ENCODE measurements at places on chromosomes 6 and 20.

- DNase-seq, result no peak
Observed at GRCh38 chr6:28980852-28981430, 24.2 kb downstream of the ZNF311 start.

DNA sequence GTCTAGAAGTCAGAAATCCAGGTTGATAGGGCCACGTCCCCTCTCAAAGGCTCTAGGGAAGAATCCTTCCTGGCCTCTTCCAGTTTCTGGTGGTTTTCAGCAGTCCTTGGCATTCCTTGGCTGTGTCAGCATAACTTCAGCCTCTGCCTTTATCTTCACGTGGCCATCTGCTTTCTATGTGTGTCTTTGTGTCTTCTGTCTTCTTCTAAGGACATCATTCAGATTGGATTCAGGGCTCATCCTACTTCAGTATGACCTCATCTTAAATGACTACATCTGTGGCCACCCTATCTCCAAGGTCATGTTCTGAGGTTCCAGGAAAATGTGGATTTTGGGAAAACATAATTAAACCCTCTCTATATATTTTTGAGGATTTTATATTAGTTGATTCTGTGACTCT lies 23.0 kb downstream of the C6orf89 start:
- no peak for DNase-seq

DNA sequence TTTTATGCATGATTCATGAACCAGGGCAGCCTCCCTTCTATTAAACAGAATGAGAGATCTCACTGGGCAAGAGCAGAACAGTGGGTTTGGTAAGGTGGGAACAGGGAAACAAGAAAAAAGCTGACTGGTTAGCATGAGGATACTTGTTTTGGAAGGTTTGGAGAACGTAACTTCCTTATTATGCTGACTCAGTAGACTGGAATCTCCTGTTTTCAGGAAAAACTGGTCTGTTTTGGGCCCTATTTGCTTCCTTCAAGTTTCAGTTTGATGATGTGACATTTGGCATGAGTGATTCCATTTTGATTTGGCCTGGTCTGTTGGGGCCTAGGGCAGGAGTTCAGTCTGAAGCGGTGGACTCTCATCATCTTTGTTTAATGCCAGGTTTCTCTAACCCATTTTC lies 172.0 kb downstream of the MYLK4 start:
- DNase-seq, result no peak

DNA sequence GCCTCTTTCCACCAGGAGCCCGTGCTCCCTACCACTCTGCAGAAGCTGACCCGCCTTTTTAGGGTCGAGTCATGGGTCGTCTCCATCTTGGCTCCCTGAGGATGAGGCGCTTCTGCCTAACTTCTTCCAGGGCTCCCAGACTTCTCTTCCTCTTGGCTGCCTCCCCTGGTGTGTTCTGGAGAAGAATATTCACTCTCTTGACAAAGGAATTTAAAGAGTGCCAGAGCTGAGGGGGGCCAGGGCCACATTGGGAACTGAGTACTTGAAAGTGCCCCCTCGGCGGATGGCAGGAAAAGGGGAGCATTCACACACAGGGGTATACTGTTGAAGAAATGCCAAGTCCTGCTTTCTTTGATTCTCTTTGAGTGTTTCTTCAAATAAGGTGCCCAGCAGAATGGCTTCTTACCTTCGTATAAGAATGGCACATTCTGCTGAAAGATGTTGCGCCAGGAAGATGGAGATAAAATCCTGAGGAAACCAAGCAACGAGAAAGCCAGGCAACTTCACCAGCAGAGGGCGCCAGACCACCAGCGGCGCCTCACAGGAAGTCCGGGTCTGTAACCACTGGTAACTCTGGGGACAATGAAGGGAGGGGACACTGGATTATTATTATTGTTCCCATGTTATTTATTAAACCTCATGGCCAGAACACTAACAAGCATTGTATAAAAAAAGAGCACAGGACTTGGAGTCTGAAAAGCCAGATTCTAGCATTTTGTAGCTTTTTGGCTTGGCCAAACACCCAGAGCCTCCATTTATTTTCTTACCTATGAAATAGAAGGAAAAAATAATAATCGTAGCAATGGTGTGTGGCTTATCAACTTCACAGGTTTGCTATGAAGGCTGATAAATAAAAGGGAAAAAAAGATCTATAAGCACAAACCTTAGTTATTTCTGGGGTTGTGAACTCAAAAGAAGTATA lies 176.7 kb downstream of the HACE1 start:
- peak; percentile 50 for DNase-seq

DNA sequence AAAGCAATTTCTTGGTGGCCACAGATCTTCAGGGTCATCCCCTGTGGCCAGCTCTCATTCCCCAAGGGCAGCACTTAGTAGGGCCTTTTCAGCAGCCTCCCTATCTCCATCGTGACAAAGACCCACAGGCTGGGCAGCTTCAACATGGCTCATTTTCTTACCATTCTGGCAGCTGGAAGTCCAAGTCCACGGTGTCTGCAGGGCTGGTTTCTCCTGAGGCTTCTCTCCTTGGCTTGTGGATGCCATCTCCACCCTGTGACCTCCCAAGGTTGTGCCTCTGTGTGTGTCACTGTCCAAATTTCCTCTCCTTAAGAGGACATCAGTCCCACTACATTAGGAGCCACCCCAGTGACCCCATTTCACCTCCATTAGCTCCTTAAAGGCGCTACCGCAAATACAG lies 161.7 kb downstream of the CDH4 start:
- DNase-seq, result no peak

GRCh38 chr6:32210191-32210601 lies 13.7 kb downstream of the NOTCH4 start:
- no peak for DNase-seq

- no peak for DNase-seq
Observed at GRCh38 chr6:14241255-14242070, 123.9 kb downstream of the CD83 start.

GRCh38 chr6:126148853-126149252 lies 162.5 kb downstream of the TRMT11 start:
- DNase-seq, result no peak

DNA sequence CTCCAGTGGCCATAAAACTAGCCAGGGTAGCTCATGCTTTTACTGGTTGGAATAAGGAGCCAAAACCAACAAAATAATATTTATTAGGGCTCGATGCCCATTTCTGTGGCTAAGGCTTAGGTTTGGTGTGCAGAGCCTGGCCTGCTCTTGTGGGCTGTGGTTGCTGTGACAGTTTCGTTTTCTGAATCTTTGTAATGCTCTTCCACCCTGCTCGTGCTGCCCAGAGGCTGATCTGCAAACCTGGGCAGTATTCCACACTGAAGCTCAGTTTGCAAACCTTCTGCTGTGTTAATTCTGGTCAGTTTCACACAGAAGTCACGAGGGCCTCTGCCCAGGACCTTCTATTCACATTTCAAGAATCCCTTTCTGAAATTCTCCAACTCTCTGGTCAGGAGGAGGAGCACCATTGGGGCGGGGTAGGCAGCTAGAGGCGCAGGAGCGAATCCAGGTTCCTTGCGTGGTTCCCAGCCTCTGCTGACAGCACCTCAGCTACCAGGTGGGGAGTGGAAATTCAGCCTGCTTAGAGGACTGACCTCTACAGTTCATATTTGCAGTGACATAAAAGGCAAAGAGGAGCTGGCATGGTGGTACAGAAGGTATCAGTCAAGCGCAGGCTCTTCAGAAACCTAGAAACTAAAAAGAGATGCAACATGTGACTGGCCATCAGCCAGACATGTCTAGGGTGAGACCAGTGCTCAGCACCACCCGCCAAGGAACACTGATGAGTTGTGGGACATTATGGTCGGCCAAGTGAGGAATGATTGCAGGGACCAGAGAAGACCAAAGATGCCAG lies 14.3 kb upstream of the C20orf144 start:
- DNase-seq, result no peak

DNA sequence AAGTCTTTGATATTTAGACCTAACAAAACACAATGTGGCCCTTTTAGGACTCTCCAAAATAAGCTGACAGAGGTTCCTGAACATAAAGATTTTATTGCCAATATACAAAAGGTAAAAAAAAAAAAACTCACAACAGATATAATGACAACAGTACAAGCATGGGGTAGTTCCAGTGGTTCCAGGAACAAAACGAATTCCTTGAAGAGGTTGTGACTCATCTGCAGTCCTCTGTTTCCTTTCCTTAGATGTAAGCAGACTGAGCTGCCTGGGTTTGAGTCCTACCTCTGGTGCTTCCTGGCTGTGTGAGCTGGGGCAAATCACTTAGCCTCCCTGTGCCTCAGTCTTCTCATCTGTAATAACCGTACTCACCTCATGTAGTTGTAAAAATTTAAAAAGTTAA lies 13.3 kb upstream of the CTAGE9 start:
- no peak for DNase-seq

GRCh38 chr6:128739112-128739511 lies 143.8 kb upstream of the LAMA2 start:
- DNase-seq, result no peak

GRCh38 chr6:88945415-88946008 lies 17.9 kb downstream of the RNGTT start:
- DNase-seq, result no peak

DNA sequence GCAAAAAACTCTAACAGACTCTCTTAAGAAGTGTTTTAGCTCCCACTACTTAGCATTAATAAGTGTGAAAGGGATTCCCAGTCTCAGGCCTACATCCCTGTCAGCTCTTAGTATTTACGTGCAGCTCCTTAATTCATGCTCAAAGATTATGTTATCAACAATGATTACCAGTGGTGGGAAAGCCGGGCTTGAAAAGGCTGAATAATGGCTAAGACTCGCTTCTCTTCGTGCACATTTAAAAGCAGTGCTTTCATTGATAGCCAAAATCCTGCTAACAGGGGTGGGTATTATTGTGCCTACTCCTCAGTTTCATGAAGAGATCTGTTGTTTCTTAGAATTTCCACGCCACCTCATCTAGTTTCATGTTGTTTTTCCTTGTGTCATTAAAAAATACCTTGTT lies 518.8 kb downstream of the GRIK2 start:
- DNase-seq, result no peak

GRCh38 chr20:49682278-49682677 lies 31.4 kb downstream of the B4GALT5 start:
- no peak for DNase-seq

DNA sequence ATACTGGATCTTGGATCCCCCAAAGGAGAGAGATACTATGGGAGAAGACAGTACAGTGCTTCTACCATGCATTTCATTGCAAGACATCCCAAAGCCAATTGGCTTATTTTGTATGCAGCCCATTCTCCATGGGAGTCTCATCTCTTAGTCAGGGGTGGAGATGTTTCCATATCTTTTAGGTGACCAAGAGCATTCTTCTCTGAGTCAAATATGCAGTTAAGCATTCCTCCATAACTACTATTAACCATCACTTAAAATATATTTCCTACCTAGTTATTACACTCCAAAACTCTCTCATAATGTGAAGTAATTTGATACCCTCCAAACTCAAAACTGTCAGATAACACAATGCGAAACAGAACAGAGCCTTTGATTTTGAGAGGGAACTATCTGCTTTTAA lies 542.6 kb downstream of the HDGFL1 start:
- DNase-seq, result no peak

DNA sequence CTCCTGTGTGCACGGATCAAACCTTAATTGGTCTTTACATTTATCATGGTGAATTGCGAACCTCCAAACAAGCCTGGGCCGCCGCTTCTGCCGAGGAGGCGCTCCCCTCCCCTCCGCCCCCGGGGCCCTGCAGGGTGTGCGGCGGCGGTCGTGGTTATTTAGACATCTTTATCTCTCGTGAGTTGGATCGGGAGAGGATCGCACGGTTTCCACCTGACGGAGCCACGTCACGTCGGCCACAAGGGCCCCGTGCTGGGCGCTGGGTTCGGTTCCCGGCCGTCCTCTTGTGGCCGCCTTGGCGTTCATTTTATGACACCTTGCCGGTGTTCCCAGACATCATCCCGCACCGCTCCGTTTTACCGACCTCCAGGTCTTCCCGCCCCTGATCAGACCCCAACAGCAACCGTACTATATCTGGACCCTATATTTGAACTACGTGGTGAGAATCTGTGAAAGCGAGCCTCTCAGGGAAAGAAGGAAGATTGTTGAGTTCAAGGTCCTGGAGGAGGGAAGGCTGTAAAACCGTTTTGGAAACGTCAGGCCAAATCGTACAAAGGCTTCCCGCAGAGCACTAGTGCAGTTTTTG lies 1.3 kb upstream of the CNR1 start:
- no peak for DNase-seq

- no peak for DNase-seq
Observed at GRCh38 chr6:165453395-165453794, 144.0 kb upstream of the C6orf118 start.

DNA sequence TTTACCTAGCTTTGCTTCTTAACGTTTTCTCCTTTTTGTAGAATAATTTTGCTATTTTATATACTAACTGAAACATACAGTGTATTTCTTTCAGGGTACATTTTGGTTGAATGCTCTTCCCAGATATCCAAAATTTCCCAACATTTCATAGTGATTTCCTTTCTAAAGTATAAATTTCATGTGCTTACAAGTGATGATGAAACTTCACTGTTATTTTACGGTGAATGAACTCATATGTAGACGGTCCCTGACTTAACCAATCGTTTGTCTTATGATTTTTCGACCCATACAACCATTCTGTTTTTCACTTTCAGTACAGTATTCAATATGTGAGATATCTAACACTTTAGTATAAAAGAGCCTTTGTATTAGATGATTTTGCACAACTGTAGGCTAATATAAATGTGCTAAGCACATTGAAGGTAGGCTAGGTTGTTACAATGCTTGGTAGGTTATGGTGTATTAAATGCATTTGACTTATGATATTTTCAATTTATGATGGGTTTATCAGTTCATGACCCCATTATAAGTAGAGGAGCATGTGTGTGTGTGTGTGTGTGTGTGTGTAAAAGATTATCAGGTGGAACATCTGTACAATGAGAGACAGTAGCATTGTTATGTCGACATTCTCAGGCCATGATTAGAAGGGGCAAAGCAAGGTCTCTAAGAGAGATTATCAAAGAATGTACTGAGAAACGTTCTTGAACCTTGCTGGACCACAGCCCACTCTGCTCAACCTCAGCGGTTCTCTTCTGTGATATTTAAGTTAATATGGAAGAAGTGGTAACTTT lies 20.9 kb downstream of the HIVEP1 start:
- no peak for DNase-seq

DNA sequence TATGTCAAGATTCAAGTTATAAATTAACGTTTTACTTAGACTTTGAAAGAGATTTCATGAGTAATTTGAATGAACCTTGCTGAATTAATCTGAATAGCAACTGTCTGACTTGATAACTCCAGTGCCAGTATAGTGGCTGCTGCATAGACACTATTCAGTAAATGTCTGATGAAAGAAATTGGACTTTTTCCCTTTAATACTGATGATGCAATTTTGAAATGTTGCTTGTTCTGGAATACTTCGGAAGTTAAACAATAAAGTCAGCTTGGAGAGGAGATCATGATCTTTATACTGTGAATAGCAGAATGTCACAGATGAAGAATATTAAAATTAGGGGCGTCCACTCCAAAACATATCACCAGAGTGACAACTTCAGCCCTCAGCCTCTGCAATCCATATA lies 3.6 kb upstream of the PGBD1 start:
- DNase-seq, result no peak

DNA sequence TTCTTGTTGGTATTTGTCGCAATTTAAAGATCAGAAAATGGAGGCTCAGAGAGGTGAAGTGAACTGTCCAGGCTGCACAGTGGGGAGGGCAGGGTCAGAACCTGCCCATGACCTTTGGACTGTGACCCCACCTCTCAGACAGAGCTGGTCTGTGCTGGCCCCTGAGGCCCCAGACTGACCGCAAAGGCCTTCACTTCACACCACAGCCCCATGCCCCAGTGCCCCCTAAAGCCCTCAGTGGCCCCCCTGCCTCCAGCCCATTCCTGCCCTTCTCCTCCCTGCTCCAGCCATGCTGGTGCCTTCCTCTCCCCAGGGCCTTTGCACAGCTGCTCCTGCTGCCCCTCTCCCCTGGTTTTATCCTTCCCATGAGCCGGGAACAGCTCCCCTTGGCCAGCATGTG lies 9.4 kb upstream of the RBBP8NL start:
- DNase-seq, result no peak

GRCh38 chr6:27468334-27468733 lies 4.6 kb downstream of the ZNF184 start:
- no peak for DNase-seq

Data from activated T-helper 1 cell treated with Interleukin-2 at 50 U/mL for 16 hours (primary cell).